Sigmoid colon (tissue), 7 donors: ENCODE measurements at places on chromosomes 7 and 10.

- DNase-seq, result no peak
Observed at GRCh38 chr7:143909863-143910262, 7.9 kb upstream of the TCAF1 start.

- DNase-seq, result no peak
Observed at GRCh38 chr10:103077491-103078308, 115.4 kb downstream of the NT5C2 start.

DNA sequence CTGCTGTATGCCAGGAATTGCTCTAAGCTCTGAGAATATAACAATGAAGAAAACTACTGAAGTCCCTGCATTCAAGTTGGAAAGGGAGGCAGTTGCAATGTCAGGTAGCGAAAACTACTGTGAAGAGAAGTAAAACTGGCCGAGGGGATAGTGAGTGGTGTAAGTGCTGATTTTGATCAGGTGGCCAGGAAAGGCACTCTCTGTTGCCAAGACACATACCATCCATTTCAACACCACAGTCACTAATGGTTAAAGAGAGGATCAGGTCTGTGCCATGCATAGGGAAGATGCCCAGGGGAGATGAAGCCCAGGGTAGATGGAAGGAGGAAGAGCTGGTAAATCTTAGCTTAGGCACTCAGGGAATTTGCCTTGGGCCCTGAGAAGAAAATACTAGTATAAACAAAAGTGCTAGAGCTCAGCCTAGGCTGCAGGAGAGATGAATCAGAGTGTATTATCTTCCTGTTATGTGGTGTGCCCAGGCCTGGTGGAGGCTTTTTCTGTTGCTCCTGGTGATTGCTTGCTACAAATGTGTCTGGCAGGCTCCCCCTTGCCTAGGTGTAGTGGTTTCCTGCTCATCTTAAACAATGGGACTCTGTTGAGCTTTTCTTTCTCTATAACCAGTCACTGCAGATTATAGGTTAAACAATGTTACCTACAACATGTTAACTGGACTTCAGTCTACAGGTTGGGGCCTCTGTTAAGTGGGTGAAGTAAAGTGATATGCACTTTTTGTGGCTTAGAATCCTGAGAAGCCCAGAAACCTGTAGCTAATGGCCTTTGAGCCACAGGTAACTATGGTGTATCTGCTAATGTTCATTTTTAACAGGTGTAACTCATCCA, 125.5 kb downstream of the LRRC4 start:
- DNase-seq, result no peak

- DNase-seq, result no peak
Observed at GRCh38 chr10:84179059-84179710, 5.6 kb downstream of the GPR15LG start.

GRCh38 chr7:117401293-117402002, 25.8 kb downstream of the ASZ1 start:
- DNase-seq, result no peak

DNA sequence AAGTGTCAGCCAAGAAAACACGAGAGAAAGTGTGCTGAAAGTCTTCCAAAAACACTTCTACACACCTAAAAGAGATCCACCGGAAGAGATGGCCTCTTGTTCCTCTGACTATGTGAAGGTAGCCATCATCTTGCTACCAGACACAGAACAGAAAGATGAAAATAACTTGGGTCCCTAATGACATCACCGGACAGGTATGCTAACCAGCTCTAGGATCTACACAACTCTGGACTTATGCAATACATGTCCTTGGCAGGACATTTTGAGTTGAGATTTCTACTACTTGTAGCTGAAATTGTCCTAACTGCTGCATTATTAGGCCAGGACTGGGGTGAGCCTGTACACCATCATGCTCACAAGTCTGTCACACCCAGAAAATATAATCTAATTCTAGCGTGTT, 358.7 kb downstream of the ELMO1 start:
- DNase-seq, result no peak

DNA sequence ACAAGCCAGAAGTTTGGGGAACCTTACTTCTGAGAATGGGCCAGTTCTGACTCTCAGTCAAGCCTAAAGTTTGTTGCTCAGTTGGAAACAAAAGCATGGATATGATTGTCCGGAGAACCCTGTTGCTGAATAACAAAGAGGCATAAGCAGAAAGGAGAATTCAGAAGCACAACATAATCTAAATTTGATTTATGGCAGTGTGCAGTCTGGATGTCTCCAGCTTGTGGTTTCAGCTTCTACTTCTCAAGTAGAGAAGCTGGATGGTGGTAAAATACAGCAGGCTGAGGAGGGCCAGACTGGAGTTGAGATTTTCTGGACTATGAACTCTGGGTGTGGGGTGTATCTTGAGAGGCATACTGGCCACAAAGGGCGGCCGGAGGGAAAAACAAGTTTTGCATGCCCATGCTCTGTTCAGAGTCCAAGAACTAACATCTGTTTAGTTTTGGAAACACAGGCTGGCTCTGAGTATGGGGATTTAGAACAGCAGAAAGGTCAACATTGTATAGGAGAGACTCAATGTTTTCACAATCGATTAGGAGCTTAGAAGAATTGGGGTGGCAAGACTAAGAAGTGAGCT, 592.9 kb downstream of the CNTNAP2 start:
- DNase-seq, result no peak

DNA sequence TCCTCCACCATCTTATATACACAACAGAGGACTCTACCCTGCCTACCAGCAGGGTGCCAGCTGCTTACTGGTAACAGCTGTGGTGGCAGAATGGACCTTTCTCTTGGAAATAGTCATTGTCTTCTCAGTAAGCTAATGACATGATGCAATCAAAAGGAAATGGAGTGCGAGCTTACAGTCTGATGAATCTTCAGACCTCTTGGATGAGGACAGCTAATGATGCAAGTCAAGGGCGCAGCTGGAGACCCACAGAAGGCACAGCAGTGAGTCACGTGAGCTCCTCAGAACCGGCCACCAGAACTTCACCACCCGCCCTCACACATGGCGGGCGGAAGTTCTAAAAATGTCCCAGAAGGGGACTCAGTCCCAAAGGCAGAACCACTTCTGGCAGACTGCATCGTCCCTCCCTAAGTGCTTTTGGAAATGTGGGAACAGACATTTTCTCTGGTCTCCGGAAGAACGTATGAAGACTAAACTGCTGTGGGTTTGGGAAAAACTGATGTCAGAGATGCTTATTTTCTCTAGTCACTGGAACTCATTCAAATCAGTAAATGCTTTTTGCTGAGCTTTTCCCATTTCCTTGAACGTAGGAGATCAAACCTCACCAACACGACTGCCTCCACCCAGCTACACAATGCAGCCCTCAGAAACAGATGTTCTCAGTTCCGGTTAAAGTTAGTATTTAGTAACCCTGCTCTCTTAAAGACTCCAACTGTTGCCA, 96.4 kb downstream of the FAS start:
- peak; percentile 90 for DNase-seq

DNA sequence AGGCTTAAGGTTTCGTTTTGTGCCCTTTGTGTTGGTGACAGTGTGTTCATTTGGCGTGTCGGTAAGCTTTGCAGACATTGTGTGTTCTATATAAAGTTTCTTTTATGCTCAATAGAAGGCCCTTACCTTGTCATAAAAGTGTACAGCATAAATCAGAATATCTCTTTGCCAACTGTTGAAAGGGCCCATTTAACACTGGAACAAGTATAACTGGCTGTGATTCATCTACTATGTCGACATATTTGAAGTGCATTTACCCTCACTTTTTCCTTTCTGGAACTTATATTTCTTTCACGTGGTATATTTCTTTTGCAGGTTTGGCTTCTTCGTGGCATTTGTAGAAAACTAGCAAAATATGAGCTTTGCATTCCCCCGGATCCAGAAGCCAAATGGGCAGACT, 32.7 kb downstream of the EEPD1 start:
- no peak for DNase-seq

DNA sequence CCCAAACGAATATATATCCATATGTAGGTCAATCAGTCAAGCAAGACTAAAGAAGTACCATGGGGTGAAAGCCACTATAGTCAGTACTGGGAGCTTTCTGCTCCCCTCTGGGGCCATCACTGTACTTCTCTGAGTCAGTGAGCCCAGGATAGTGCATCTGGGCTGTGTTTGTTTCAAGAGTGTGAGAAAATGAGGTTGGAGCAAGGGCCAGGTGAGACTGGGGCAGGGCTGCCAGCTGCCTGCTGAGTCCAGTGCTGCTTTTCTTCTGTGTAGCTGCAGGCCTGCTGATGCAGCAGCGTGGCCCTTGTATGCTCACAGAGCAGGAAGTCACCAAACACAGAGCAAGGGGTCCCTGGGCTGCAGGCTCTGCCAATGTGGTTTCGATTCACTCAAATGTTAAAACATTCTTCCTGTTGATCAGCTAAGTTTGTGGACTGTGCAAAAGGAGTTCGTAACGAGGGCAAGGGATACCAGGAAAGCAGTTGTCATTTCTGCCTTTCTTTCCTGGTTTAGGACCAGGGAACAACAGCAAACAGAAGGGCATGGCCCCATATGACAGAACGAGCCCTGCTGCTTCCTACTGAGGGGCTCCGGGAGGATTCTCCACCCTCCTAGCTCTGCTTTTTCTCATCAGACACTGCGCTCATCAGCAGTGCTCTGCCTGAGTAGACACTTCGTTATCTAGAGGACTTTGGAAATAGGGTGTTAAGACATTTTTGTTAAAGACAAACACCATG, 65.4 kb upstream of the TNS3 start:
- no peak for DNase-seq

DNA sequence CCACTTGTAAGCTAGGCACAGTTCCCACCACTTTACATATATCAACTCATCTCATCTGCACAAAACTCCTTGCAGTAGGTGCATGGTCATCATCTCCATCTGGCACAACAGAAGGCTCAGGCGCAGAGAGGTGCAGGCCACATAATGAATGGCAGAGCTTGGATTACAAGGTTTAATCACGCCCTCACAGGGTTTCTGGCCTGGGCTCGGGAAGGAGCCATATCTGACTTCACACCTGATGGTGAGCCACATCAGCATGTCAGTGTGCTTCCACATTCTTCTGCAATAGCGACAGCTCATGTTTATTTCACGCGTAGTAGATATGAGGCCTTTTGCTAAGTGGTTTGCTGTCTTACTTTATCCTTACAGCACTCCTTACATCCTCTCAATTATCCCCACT, 650.2 kb downstream of the INHBA start:
- no peak for DNase-seq

DNA sequence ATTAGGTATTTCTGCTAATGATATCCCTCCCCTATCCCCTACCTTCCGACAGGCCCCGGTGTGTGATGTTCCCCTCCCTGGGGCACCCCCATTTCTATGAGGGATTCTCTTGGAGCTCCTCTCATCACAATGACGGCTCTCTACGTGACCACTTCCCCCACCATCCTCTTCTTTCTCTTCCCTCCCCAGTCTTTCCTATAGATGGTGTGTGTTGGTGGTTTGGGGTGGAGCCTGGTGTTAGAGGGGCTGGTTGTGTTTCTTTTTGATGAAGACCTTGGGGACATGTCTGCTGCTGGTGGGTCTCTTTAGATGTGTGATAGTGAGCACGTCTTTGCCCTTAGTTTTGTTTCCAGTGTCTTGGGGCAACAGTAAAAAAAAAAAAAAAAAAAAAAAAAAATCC, 28.6 kb downstream of the RPS24 start:
- DNase-seq, result no peak

DNA sequence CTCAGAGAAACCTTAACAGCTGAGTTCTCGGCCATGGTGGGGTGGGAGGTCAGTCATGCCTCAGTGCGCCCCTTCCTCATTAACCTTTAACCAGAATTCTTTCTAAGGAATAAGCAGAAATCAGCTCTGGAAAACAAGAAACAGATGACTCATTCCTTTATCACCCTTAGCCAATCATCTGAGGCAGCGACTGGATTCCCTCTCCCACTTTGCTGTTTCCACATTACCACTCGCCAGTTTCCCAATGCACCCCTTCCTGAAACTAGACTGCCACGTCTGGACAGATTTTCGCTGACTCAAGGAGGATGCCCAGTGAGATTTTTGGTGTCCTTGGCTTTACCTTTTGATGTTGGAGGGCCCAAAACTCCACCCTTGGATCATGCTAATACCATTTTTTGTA, 223.8 kb downstream of the PLXDC2 start:
- DNase-seq, result no peak

DNA sequence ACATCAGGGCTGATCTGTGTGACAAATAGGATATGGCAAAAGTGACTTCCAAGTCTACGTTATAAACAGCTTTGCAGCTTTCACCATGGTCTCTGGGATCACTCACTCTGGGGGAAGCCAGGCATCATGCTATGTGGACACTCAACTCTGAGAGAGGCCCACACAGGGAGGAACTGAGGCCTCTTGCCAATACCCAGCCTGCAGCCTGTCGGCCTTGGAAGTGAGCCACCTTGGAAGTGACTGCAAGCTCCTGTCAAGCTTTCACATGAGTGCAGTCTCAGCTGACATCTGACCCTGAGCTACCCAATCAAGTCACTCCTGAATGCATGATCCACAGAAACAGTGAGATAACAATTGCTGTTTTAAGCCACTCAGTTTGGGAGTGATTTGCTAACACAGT, 56.5 kb downstream of the MMRN2 start:
- peak; percentile 92 for DNase-seq

DNA sequence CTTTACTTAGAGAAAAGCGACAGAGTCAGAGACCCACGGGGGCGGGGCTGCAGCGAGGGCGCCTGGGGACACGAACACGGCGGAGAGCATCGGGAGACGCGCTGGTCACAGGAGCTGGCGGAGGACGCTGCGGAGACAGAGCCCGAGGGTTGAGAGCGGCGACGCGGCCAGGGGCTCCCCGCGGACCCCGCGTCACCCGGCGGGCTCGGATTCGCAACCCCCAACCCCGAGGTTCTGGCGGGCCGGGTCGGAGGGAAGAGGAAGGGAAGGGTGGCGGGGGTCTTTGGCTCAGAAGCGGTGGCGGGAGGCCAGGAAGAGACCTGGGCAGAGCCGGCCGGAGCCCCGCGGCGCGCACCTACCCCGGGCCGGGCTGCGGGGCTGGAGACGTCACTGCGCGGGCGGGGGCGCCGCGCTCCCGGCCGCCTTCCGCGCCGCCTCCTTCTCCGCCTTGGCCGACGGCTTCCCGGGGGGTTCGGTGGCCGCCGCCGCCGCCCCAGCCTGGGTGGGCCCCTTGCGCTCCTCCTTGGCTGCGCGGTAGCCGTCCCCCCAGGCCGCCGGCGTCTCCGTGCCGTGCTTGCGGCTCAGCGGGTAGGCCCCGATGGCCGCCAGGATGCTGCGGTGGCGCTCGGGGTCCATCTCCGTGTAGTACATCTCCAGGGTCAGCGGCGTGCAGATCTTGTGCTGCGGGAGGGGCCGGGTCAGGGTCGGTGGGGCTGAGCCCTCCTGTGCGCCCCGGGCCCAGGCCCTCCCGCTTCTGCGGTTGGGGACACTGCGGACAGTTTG, 11.1 kb downstream of the CALY start:
- no peak for DNase-seq
